Activated naive CD4-positive, alpha-beta T cell treated with anti-CD3 and anti-CD28 coated beads for 36 hours (primary cell): ENCODE measurements at places on chromosomes 4 and X. TPM values are rescaled to one million over a fixed set of nuclear protein-coding genes. Genes with fewer than 3 reads are reported as not detected.

FAM156B gene
- total RNA-seq = 12.6 TPM

MGAT4D gene
- total RNA-seq = not detected

THAP6 gene
- 15.4 TPM for total RNA-seq

SLC34A2 gene
- total RNA-seq = not detected

MAGEA9B gene
- total RNA-seq = not detected

FGG gene
- not detected for total RNA-seq

MAD2L1 gene
- total RNA-seq = 116 TPM

CCSER1 gene
- not detected for total RNA-seq
